ENCODE measurements at places on chromosomes 2 and 18. TPM values are rescaled to one million over a fixed set of nuclear protein-coding genes. Genes with fewer than 3 reads are reported as not detected.

DNA sequence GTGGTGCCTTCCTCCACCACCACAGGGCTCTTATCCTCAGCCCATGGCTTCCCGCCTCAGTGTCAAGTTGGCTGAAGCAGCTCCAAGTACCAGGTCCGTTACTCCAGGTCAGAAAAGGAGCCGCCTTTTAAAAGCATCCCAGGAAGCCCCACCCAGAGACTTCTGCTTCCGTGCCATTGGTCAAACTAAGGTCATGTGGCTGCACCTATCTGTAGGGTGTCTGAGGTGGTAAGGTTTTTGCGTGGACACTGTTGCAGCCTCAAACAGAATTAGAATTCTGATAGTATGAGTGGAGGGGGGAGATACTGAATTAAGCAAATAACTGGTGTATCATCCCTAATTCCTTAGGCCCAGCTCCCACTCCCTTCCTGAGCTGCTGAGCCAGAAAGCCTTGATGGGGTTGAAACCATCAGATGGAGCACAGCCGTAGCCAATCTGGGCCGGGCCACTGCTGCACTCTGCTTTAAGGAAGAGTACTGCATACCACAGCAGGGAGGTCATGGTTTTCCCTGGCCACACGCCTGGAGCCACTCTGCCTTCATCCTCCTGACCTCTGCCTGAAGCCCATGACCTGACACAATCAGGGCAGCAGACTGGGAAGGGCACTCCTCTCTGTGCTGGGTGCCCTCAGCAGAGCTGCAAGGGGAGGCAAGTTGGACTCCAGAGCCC lies 8.4 kb downstream of the TMEM247 start:
- no peak for DNase-seq

- DNase-seq: no peak
Observed at GRCh38 chr2:120606931-120607330, 128.7 kb upstream of the GLI2 start.

Gene APCDD1
- total RNA-seq: 0.21 TPM

Gene TBR1
- total RNA-seq: not detected
